ENCODE measurements at places on chromosomes 13 and 19. TPM values are rescaled to one million over a fixed set of nuclear protein-coding genes. Genes with fewer than 3 reads are reported as not detected.

FCER2 gene
- polyA plus RNA-seq: 672 TPM

PSG11 gene
- polyA plus RNA-seq: not detected

GRCh38 chr13:50303963-50304721, 288.9 kb downstream of the KCNRG start:
- peaks cover 4% of the 10 kb centered on the region for H3K27me3 ChIP-seq
- H3K36me3 ChIP-seq: no peaks in the 10 kb centered on the region
- no peak overlapping the region for H3K27ac ChIP-seq
- DNase-seq: no peak
- H3K4me3 ChIP-seq: no peak overlapping the region

DNA sequence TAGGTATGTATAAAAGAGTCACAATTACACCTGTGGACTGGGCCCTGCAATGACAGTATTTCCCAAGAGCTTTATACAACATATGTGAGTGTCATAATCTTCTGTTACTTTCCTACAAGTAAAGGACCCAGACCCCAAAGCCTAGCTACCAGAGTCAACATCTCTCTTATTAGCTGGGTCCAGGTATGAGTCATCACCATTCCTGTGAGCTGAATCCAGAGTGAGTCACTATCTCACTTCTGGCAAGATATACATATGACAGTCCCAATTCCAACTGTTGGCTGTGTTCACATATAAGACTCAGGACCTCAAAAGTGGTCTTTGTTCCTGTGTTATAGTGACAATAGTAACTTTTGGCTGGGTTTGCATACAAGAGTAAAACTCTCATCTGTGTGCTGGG, 46.7 kb downstream of the ZNF729 start:
- H3K36me3 ChIP-seq: no peaks in the 10 kb centered on the region
- DNase-seq: no peak
- H3K27ac ChIP-seq: no peak overlapping the region
- H3K27me3 ChIP-seq: no peaks in the 10 kb centered on the region
- no peak overlapping the region for H3K4me3 ChIP-seq
- H3K4me1 ChIP-seq: no peaks in the 10 kb centered on the region

NXNL1 gene
- polyA plus RNA-seq: not detected

- H3K27me3 ChIP-seq: peaks cover 22% of the 10 kb centered on the region
- no peak overlapping the region for H3K27ac ChIP-seq
- DNase-seq: no peak
- no peaks in the 10 kb centered on the region for H3K36me3 ChIP-seq
- H3K4me3 ChIP-seq: no peak overlapping the region
These were observed 2.0 kb downstream of the RNF113B start for GRCh38 chr13:98175043-98175442.

TNFSF11 gene
- not detected for polyA plus RNA-seq

CEACAM4 gene
- not detected for polyA plus RNA-seq
